ENCODE measurements at places on chromosomes 7 and 10.

DNA sequence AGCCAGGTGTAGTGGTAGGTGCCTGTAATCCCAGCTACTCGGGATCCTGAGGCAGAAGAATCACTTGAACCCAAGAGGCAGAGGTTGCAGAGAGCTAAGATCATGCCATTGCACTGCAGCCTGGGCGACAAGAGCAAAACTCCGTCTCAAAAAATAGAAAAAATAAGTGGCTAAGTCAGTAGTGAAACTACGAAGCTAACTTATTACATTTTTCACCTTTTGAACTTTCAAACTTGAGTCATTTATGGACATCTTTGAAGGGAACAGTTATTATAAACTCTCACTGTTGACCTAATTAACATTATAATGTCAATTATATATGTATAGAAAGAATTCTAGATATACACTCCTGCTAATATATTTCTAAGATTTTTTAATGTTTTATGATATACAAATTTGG is 541.5 kb upstream of the C7orf33 start:
- DNase-seq: no peak

DNA sequence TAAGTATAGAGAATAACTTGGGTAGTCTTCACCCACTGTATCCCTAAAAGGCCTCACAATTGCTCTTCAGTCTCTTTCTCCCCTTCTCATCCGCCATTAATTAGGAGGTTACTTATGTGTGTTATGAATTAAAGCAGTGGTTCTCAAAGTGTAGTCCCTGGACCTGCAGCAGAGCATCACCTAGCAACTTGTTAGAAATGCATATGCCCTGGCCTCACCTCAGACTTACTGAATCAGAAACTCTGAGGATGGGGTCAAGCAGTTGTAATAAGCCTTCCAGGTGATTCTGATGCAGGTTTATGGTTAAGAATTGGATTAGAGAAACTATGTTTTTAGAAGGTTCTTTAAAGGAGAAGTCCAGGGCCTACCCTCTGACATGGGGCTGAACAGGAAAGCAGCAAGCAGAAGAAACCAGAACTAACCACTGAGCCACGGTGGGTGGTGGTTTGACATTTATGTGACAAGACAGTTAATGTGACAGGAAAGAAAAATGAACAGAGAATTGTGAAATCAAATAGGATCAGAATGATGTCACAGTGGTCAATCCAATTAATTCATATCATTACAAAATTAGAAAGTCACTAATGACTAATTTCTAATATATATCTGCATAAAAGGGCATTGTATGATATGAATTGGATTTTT is 37.6 kb downstream of the ENTPD1 start:
- DNase-seq: no peak

DNA sequence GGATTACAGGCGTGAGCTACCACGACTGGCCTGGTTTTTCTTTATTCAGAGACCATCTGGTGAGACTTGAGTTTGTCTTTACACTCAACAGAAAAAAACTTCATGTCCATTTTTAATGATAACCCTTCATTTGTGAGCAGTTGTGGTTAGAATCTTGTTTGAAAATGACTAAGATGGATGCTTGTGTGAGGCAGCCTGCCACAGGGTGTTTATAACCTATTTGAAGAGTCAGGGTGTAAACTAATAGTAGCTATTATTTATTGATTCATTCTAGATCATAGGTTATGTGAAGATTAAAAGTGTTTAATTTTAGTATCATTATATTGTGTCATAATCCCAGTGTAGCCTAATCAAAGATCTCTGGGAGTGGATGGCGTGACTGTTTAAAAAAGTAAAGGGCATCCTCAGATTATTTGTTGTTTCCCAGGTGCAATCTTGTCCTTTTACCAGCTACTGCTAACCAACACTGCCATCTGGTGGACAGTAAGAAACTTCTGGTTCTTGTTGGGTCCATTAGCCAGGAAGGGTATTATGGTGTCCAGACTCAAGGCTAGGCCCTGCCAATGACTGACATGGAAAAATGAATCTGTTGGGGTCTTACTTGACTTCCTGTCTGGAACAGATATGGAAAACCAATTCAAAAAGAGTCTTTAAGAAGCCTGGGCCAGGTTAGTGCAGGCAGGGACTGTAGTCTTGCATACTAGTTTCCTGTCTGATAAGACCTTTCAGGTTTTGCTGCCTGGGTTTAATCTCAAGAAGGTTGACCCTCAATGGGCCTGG is 24.9 kb downstream of the NRBF2 start:
- peak; percentile 66 for DNase-seq

- DNase-seq: no peak
These were observed 143.2 kb upstream of the RET start for GRCh38 chr10:42933448-42934340.

DNA sequence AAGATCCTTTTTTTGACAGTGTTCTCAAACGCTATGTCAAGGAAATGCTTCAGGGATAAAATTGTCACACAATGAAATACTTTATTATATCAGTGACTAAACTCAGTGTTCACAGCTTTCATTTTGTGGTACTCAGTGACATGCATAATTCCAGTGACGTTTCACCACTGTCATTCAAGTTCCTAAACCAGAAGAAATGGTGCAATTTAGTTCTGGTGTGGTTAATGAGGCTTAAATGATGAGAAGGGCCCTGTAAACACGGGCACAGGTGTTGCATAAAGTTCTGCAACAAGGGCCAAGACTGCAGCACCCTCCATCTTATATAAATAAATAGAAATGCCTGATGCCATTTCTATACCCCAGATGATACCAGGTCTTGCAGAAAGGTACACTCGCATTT is 1247.1 kb downstream of the GATA3 start:
- DNase-seq: no peak

GRCh38 chr10:77888356-77888703 is 38.2 kb downstream of the DLG5 start:
- DNase-seq: no peak
